ENCODE measurements at places on chromosomes 1 and 21. TPM values are rescaled to one million over a fixed set of nuclear protein-coding genes. Genes with fewer than 3 reads are reported as not detected.

DNA sequence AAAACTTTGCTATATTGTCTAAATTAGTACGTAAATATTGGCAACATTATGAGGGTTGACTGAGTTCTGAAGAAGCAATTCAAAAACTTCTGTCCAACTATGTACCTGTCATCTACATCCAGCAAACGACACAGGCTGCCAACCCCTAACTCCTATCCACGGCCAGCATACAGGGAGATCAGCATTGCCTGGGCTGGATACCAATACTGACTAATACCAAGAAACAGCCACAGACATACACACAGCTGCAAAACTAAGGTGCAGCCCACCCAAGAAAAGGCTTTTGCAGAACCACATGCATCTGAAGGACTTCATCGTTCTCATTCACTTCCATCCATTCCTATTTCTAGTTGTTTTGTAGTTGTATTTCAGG lies 2.0 kb downstream of the KIAA0319L start:
- no peak for DNase-seq

DNA sequence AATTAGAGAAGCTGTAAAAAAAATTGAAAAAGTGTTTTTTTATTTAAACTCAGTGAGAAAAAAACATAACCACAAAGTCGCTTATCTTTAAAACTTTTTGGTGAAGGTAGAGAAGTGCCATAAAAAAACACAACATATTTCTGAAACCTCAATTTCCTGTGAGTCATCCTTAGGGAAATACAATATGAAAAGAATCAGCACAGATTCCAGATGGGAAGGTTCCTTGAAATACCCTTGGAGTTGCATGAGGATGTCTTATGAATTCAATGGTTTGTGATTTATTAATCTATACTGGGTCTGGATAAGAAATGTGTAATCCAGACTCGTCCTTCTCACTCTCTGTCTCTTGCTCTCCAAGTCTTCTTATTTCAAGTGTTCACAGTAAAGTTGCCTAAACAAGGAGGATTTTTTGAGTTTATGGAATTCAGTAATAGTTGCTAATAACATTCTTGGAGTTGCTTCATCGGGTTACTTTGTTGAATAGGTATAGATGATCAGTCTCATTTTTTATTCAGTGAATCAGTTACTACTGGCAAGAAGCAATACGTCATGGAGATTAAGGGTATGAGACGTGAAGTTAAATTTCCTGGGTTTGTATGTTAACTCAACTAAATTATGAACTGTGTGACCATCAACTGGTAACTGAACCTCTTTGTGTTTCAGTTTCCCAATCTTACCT lies 191.4 kb downstream of the KCNK2 start:
- DNase-seq, result peak; percentile 10

- DNase-seq, result peak; percentile 83
Observed at GRCh38 chr21:35940074-35940927, 120.0 kb downstream of the SETD4 start.

- DNase-seq, result no peak
Observed at GRCh38 chr1:204971517-204972336, 71.3 kb upstream of the CNTN2 start.

Gene IGSF9
- 1.2 TPM for polyA plus RNA-seq

Gene CFHR3
- polyA plus RNA-seq, result 2.0 TPM
